NCI-H2081 treated with DMSO at 0.1 percent for 48 hours (cell line): ENCODE measurements at places on chromosomes 7 and 10.
A peak's percentile ranks its signal among the peaks of the same experiment; 100 is the strongest.

DNA sequence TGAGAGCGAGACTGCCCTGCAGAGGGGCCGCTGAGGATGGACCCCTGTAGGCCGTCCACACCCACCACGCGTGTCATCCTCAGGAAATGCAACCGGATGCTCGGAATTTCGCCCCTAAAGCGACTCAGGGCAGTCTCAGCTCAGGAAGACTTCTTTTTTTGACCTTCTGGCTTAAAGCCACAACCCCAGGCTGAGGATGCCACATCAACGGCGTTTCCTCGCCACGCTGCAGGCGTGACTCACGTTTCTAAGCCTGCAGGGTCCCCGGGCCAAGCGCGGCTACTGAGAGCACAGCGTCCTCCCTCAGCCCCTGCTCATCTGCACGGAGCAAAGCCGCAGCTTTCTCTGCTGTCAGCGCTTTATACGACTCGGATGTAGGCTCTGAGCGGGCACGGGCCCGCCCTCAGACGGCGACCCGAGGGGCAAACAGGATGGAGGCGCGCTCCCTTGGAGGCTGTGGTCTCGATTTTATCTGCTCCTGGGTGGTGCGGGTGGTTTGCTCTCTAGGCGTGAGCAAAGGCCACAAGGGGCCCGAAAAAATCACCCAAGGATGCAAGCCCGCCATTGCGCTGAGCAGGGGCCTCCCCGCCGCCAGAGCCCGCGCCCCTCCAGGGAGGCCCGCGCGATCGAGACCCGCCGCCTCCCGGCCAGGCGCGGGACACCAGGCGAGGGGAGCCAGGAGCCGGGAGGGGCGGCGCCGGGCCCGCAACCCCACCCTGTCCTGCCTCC, 726 bp upstream of the INSIG1 start:
- DNase-seq = no peak

- DNase-seq = no peak
Measured at GRCh38 chr7:151540146-151540545, 20.5 kb upstream of the RHEB start.

DNA sequence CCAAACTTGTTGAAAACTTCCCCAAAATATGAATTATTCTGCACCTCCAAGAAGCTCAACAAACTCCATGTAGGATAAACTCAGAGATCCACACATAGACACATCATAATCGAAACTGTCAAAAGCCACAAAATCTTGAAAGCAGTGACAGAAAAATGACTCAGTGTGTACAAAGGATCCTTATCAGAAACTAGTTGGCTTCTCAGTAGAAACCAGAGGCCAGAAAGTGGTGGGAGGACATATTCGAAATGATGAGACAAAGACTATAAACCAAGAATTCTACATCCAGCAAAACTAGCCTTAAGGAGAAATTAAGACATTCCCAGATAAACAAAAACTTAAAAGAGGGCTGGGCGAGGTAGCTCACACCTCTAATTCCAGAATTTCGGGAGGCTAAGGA, 38.5 kb downstream of the MCMBP start:
- no peak for DNase-seq

DNA sequence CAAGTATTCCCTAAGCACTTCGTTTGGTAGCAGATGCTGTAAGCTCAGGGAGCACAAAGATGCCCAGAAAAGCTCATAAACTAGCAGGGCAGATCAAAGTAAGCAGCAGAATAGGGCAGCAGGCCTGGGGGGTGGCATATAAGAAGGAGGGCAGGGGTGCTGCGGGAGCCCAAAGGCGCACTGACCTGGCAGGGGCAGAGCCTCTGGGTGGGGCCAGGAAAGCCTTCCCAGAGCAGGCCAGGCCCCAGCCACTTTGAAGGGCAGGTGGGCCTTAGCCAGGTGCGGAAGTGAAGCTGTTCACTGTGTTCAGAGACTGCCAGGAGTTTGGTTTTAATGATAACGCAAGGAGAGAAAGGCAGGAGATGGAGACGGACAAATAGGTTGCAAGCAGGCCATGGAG, 3.9 kb downstream of the GDF10 start:
- DNase-seq = no peak

DNA sequence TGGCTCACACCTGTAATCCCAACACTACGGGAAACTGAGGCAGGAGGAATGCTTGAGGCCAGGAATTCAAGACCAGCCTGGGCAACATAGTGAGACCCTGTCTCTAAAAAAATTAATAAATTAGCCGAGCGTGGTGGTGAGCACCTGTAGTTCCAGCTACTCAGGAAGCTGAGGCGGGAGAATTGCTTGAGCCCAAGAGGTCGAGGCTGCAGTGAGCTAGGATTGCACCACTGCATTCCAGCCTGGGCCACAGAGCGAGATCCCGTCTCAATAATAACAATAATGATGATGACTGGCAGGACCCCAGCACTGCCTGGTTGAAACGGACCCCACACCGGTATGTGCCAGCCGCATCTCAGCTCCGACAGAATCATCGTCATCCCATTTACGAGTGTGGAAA, 93.0 kb downstream of the ELFN1 start:
- no peak for DNase-seq

DNA sequence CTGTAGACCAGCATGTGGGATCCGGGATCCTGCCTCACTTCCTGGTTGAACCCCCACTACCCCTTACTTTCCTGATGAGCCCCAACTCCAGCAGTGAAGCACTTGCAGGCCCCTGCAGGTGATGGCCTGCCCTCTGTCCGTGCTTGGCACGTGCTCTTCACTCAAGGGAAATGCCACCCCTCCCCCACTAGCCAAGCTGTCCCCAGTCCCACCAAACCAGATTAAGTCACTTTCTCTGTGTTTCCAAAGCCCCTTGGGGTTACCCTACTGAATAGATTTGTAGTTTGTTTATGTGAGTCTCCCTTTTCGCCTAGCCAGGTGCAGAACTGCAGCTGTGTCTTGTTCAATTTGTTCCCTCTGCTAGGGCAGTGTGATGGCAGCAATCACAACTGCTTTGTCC, 121.7 kb downstream of the WDFY4 start:
- no peak for DNase-seq

GRCh38 chr7:98254951-98255610, 3.0 kb upstream of the TECPR1 start:
- DNase-seq = no peak

DNA sequence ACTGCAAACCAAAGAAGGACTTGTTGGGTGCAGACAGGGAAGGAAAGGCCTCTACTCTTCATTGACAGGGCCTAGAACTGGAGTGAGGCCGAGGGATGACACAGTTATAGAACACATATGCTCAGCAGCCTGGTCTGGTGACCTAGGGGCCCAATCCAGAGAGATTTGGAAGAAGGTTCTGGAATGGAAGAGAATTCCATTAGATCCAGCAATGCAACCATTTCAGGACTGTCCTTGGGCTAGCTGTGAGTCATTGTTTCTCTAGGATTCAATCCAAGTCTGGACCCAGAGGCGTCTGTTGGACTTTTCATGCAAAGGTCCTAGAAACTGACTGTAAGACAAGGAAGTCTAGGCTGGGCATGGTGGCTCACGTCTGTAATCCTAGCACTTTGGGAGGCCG, 59.2 kb downstream of the WIPF3 start:
- no peak for DNase-seq

DNA sequence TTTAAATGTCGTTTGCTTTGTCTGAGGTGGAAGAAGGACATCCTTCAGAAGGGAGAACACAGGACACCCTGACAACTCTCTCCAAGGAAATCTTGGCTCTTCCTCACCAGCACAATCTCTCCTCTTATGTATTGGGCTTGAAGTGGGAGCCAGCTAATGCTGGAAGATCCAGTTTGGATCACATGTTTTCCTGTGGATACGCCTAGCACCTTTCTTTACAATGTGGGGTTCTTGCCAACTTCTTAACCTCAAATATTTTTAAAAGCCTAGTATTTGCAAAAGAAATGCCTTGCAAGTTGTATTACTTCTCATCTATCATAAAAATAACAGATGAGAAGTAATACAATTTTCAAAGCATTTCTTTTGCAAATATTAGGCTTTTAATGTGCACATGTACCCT, 76.4 kb downstream of the FRMD4A start:
- no peak for DNase-seq

DNA sequence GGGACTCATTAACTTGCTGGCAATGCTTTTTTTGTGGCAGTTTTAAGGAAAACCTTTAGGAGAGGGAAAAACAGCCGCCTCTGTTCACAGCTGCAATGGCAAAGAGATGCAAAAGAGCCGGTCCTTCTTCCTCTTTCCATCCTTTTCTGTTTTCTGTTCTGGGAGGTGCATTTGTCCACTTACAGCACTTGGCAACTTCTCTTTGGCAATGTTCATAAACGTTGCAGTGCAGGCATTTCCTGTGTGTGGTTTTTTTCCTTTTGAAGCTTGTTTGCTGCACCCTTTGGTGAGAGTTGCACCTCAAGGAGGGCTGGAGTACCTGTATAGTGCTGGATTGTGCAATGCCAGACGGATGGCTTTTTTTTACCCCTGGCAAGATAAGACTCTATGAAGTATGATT, 53.9 kb upstream of the HABP2 start:
- no peak for DNase-seq

- DNase-seq = no peak
Measured at GRCh38 chr10:14904316-14904732, 25.7 kb downstream of the SUV39H2 start.

GRCh38 chr7:5526100-5526905, 102.7 kb upstream of the TNRC18 start:
- no peak for DNase-seq

GRCh38 chr10:79344502-79345195, 2.6 kb upstream of the PPIF start:
- DNase-seq = peak; percentile 36

- no peak for DNase-seq
Measured at GRCh38 chr10:112369495-112370423, 4.2 kb upstream of the ACSL5 start.

GRCh38 chr7:101564778-101565211, 64.3 kb downstream of the MYL10 start:
- no peak for DNase-seq

DNA sequence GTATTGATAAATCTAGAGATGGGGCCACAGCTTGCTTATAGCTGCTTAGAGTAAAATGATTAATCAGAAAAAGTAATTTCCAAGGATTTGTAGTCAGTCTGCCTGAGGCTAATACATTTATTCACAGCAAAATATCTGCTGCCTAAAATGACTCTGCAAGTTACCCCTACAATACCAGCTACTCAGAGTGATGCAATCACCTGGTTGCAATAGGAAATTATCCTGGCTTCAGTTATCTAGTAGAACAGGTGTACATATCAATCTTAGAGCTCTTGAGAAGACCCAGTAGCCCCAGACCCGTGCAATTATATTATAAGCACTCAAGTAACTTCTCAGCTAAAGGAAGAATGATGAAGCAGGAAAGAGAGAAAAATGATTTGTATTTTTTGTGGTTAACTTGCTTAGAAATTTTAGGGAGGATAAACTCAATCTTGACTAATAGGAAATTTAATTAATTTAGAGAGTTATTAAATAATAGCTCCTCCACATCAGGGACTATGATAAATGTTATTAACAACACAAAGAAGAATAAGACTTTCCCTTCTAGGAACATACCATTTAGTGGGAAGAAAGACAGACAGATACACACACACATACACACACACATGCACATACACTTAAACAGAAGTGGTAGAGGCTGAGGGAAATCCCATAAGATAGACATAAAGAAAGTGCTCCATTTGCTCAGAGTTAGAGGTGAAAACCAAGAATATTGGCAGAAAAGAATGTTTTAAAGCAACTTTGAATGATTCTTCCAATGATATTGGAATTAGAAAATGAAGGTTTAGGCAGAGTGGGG, 140.4 kb upstream of the PRSS1 start:
- DNase-seq = no peak

DNA sequence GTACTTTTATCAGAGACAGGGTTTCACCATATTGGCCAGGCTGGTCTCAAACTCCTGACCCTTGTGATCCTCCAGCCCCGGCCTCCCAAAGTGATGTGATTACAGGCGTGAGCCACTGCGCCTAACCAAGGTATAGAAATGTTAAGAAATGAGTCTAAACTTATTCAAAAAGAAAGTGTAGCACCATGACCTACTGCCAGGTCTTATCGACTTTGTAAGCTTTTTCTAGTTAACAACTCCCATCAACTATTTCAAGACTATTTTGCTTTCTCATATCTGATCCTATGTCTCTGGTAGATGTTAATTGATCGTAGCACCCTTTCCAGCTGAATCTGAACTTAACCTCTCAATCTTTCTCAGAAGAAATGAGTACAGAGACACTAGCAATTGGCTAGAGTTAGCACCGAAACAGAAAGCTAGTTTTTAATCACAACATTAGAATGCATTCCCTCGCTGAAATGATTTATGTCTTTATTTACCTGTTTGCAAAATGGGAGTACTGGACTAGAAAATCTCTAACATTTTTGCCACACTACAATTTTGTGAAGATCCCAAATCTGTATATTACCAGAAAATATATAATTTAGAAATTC, 114.0 kb upstream of the HGF start:
- no peak for DNase-seq

DNA sequence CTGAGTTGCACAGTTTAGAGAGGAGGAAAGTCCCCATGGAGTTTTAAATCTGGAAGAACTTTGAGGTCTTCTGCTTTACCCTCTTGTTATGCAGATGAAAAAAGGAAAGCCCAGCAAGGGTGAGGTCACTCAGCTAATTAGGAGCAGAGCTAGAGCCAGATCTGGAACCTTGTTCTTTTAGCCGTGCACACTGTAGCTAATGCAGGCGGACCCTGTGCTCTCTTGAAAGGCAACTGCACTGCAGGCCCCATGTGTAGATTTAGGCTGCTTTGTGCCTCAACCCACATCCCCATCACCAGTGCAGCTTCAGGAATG, 63.4 kb downstream of the SYPL1 start:
- no peak for DNase-seq

DNA sequence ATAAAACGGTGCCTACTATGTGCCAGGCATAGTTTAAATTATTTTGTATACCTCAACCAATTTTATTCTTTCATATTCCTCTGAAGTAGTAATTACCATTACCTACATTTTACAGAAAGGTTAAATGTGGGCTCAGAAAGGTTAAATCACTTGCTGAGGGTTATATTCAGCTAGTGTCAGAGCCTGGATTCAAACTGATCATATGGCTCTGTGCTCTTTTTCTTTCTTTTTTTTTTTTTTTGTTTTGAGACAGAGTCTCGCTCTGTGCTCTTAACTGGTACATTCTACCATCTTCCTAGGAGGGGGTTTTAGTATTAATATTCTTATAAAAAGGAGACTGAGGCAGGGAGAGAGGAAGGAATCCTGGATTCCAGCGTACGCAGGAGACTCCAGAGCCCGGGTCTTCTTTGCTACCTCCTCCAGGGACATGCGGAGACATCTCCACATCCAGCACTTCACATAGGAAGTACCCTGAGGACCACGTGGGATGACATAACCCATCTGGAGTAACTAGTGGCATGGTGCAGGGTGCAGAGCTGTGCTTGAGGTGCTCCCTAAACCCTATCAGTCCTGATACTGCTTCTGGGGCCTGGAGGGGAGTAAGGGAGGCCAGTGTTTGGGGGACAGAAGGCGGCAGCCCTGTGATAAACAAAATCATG, 29.6 kb upstream of the ATXN7L1 start:
- DNase-seq = no peak
